Activated effector memory CD4-positive, alpha-beta T cell treated with anti-CD3 and anti-CD28 coated beads, Interleukin-2, amount 50 U/mL, for 16 hours (primary cell): ENCODE measurements at places on chromosomes 6 and 20.

DNA sequence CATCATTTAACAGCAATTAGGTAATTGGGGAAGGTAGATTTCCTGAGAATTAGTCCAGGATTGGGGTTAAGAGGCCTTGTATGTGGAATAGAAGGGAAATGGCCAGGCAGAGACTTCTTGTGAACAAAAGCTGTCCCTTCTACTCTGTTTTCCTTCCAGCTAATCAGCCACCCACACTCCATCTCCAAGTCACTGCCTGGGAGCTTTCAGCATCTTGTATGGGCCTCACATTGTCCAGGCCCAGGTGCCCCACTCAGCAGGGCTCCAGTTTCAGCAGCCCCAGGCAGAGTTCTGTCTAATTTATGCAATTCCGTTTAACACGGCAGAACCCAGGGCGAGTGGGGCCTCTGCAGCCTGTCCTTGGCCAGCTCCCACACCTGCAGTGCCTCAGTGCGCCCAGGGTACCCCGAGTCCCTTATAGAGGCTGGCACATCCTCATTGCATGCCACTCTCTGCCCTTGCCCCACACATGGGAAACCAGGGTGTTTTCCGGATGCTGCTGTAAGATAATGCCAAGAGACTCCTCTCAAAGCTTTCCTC, 113.0 kb downstream of the EDN3 start:
- DNase-seq = no peak

- DNase-seq = peak; percentile 92
Measured at GRCh38 chr20:3045816-3046676, at the start of gene MRPS26. TSS of gene MRPS26 (plus strand) at chr20:3046052. CDS start at chr20:3046069, 17 bp downstream.

GRCh38 chr6:116468293-116468692, 7.1 kb downstream of the CALHM6 start:
- DNase-seq = no peak

- DNase-seq = no peak
Measured at GRCh38 chr20:58366866-58367265, 22.2 kb upstream of the VAPB start.

- DNase-seq = no peak
Measured at GRCh38 chr6:111625099-111625416, 19.4 kb upstream of the TRAF3IP2 start.

DNA sequence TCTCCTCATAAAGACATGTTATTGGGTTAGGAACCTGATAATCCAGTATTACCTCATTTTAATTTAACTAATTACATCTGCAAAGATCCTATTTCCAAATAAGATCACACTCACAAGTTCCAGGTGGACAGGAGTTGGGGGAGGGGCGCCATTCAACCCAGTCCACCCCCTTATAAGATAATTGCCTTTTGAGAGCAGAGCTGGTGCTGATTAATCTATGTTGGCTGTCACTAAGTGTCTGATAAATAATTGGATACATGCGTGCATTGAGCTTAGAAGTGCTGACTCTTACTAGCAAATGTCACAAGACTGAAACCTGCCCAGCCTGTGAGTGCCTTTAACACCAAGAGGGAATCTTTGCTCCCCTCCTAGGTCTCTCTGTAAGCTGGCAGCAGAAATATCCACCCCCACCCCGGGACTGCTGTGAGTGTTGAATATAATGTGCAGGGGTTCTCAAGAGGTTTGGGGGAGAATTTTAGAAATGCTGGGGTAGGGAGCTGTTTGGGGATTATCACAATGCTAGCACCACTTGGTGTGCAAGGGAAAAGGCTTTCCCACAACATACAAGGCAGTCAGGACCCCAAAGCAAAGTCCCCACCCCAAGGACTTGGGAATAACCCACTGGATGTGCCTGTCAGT, 87.5 kb downstream of the ANKRD60 start:
- peak; percentile 16 for DNase-seq

GRCh38 chr6:37479266-37479854, 20.3 kb downstream of the CCDC167 start:
- DNase-seq = no peak

DNA sequence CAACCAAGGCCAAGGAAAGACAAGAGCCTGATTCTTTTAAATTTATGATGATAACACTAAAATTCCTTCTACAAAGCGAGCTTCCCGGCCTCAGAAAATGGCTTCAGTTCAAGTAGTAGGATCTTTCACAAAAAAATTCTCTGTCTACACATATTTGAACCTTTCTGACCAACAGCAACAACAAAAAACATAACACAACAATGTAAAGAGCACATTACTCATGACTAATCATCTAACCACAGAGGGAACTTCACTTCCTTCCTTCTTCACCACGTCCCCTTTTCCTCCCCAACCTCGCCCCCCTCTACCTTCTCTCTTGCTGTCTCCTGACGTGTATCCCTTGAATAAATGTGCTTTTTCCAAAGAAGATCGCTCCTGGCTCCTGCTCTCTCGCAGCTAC, 228.2 kb downstream of the MYLK4 start:
- DNase-seq = no peak

GRCh38 chr20:29301624-29302259, 1955.7 kb upstream of the DEFB115 start:
- peak; percentile 61 for DNase-seq

GRCh38 chr6:36781669-36782068, 57.6 kb downstream of the CPNE5 start:
- DNase-seq = no peak

DNA sequence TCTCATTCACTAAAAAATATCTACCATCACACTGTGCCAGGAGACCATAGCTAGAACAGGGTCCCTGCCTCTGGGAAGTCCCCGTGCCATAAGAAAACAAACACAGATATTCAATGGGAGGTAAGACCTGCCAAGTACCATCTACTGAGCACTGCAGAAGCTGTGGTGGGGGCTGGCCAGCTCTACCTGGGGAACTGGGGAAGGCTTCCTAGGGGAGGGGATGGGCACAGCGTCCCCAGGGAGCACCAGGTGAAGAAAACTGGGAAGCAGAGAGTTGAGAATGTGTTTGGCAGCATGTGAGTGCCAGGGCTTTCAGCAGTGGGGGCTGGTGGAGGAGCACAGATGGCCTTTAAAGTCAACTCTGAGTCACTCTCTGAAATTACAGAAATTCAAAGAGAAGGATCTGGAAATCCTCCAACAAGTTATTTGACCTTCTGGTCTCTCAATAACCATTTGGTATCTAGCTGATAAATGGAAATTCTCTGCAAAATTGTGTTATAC, 85.2 kb downstream of the SHLD1 start:
- DNase-seq = peak; percentile 68

DNA sequence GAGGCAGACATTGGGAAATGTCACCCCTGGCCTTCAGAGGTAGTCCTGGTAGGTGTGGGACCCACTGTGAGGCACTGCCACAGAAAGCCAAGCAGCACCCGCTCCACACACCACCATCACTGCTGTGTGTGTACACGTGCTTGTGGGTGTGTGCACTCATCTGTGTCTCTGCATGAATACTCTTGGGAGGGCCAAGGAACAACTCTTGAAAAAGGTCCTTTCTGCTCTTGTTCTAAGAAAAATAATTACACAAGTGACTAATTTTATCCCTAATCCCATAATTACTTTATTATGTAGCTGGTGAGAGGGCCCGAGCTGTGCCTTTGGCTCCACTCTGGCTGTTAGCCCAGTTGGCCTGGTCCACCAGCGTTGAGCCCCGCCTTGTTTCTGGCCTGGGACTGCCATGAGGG, 21.7 kb upstream of the EPB41L1 start:
- DNase-seq = no peak
